T-helper 1 cell treated with Interleukin-12 subunit alpha and Interleukin-12 subunit beta and Interleukin-4 antibody, amounts not matched to agents 30 ng/mL and 1 ng/mL, for 36 hours (primary cell): ENCODE measurements at places on chromosomes 16 and 17. TPM values are rescaled to one million over a fixed set of nuclear protein-coding genes. Genes with fewer than 3 reads are reported as not detected.

The SPNS2 gene
- 0.24 and 0.47 TPM in 2 replicates for total RNA-seq

The RAB37 gene
- total RNA-seq: 50.4 and 56.8 TPM in 2 replicates

The SPAG7 gene
- 60.0 and 63.9 TPM in 2 replicates for total RNA-seq

The CCDC40 gene
- not detected in 2 replicates for total RNA-seq

The CCL4L2 gene
- total RNA-seq: 10.2 and 10.8 TPM in 2 replicates

The TP53TG3B gene
- total RNA-seq: not detected in 2 replicates

The ZP2 gene
- not detected in 2 replicates for total RNA-seq

The XYLT1 gene
- total RNA-seq: 41.6 and 41.7 TPM in 2 replicates

The ABCA8 gene
- not detected in 2 replicates for total RNA-seq

The LRRC75A gene
- total RNA-seq: 1.1 and 1.3 TPM in 2 replicates
